ENCODE measurements at places on chromosomes 1 and 21. TPM values are rescaled to one million over a fixed set of nuclear protein-coding genes. Genes with fewer than 3 reads are reported as not detected.

DNA sequence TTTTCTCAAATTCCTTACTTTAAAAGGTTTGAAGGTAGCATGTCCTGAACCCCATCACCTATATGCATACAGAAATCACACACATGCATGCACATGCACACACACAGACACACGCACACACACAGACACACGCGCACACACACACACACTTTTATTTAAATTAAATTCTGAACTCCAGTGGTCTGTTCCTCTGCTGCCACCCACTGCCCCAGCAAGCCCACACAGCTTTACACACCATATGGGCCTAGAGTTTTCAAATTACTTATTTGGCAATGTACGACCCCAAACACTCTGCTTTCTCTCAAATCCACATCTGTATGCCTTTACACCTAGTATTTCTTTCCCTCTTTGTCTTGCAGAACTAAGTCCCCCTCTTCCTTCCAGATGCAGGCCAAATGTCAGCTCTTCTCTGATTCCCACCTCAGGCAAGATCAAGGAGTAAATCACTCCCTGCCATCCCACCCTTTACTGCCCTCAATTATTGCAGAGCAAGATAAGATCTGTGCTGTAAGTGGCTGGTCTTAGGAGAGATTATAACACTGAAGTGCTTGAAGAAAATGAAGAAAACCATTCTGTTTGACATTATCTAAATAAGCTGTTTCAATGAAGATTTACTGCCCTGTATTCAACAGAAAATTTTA lies 429.9 kb upstream of the CXADR start:
- DNase-seq: no peak

The PLOD1 gene
- total RNA-seq: 54.5 TPM

DNA sequence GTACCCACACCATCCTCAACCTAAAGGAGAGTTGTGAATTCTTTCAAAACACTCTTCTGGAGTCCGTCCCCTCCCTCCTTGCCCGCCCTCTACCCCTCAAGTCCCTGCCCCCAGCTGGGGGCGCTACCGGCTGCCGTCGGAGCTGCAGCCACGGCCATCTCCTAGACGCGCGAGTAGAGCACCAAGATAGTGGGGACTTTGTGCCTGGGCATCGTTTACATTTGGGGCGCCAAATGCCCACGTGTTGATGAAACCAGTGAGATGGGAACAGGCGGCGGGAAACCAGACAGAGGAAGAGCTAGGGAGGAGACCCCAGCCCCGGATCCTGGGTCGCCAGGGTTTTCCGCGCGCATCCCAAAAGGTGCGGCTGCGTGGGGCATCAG lies 638 bp upstream of the OLIG2 start:
- no peak for DNase-seq

The MAP10 gene
- 4.0 TPM for total RNA-seq

The EPRS1 gene
- 164 TPM for total RNA-seq

GRCh38 chr1:118989878-118990378 lies 1.8 kb upstream of the TBX15 start:
- no peak for DNase-seq

Measured in ureter (tissue), 1 donor.